ENCODE measurements at places on chromosomes 7 and 10.
A peak's percentile ranks its signal among the peaks of the same experiment; 100 is the strongest.

DNA sequence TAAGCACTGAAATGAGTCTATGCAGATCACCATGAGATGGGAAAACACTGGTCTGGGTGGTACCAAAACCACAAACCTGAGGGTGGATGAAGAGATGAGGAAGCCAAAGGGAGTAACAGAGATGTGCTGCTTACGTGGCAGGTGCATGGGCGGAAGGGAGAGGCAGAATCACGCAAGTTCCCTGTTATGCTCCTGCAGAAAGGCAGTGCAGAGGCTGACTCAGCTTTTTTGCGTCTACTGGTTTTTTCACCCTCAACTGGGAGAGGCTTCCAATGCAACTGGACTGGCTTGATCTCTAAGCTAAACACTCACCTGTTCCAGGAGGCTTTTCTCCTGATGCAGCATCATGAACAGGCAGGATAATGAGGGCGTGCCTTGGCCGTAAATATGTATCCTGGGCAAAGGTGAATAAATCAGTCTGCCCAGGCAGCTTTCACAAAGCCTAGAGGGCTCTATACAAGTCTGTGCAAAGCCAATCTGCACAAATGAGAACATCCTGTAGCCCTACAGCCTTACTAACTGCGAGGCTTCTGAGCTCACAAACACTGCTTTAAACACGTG, 95.4 kb upstream of the AFAP1L2 start:
- DNase-seq = peak; percentile 48

GRCh38 chr7:41448104-41448503, 254.8 kb downstream of the INHBA start:
- no peak for DNase-seq

DNA sequence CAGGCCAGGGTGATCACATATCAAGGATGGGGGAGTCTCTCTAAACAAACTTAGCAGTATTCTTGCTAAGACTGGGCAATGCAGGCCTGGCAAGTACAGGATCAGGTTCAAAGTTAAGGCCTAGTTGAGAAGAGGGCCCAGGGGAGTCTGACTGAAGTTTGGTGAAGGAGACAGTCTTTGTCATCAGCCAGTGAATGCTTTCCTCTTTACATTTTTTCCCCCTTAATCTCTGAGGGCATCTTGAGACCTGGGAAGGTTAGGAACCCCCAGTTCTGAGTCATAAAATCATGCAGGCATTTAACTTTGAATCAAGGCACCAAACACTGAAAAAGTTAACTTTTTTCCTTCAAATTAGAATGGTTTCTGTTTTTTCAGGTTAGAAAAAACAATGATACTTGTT, 311.5 kb downstream of the REEP3 start:
- no peak for DNase-seq

- no peak for DNase-seq
Observed at GRCh38 chr7:52635021-52635420, 400.4 kb upstream of the POM121L12 start.

GRCh38 chr7:92697414-92697813, 107.2 kb upstream of the FAM133B start:
- DNase-seq = no peak

GRCh38 chr10:46541017-46541661, 15.3 kb downstream of the GPRIN2 start:
- no peak for DNase-seq

Data from activated CD8-positive, alpha-beta memory T cell treated with anti-CD3 and anti-CD28 coated beads for 1 hour (primary cell).